NCI-H774 (cell line): ENCODE measurements at places on chromosomes 3 and 15.

DNA sequence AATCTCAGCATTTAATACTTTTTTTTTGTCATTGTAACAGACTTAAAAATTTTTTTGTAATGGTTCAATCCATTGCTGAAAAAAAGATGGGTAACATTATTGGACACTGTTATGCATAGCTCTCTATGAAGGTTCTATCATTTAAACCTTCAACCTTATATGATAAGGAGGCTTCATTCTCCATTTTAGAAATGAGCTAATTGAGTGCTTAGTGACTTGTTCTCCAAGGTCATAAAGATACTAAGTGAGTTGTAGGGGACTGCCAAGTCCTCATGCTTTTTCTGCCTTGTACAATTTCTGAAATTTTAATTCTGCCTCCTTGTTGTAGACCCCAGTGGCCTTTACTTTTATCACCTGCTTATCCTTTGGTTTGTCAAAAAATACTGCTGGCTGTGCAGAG lies 56.7 kb downstream of the MGA start:
- no peak for DNase-seq

DNA sequence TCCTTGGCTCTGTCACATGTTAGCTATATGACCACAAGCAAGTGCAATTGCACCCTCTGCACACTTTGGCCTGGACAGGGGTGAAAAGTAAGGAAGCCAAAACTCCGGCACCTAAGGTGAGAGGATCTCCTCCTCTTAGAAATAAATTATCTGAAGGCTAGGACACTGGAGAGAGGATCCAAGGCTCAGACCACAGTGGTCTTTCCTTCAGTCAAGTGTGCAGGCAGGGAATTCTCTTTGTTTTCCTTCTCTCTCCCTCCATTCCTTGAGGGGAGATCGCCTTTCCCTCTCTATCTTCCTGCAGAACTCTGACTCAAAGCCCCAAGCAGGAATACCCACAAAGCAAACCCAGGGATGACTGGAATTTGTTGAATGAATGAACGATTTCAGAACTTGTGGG lies 3.1 kb upstream of the MEGF11 start:
- DNase-seq: no peak

- no peak for DNase-seq
Measured at GRCh38 chr15:96209285-96209735, 121.2 kb upstream of the NR2F2 start.

- DNase-seq: no peak
Measured at GRCh38 chr3:126036056-126036549, 47.8 kb downstream of the SLC41A3 start.
